CD4-positive, alpha-beta T cell treated with Interferon gamma for 1 hour (primary cell): ENCODE measurements at places on chromosomes 11 and 22.
A peak's percentile ranks its signal among the peaks of the same experiment; 100 is the strongest.

DNA sequence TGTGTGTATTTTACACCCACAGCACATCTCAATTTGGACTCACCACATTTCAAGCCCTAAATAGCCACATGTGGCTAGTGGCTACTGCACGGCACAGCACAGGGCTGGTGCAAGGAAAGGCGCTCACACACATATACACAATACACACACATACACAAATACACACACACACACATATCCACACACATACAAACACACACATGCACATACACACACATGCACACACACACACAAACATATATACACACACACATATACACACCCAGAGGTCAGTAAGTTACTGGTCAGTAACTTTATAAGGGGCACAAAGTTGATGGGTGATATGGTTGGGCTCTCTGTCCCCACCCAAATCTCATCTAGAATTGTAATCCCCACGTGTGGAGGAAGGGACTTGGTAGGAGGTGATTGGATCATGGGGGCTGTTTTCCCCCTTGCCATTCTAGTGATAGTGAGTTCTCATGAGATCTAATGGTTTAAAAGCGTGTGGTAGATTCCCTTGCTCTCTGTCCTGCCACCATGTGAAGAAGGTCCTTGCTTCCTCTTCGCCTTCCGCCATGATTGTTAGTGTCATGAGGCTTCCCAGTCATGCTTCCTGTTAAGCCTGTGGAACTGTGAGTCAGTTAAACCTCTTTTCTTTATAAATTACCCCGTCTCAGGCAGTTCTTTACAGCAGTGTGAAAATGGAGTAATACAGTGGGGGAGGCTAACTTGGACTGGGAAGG lies 37.6 kb upstream of the DKK3 start:
- peak; percentile 28 for DNase-seq

DNA sequence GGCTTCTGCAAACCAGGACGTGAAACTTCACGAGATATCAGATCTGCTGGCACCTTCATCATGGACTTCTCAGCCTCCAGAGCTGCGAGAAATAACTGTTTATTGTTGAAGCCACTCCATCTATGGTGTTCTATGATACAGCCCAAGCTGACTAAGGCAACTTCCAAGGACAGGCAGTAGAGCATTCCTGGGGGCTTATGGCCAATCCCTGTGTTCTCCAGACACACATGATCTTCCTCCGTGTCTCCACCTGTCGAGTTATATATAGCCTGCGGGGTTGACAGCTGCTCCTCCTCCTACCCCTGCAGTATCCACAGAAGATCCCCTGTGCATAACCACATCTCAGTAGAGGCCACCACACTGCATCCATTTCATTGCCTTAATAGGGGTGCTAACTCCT lies 11.0 kb downstream of the TP53AIP1 start:
- DNase-seq: no peak

- DNase-seq: no peak
These were observed 42.6 kb upstream of the ACCSL start for GRCh38 chr11:44005063-44005701.

DNA sequence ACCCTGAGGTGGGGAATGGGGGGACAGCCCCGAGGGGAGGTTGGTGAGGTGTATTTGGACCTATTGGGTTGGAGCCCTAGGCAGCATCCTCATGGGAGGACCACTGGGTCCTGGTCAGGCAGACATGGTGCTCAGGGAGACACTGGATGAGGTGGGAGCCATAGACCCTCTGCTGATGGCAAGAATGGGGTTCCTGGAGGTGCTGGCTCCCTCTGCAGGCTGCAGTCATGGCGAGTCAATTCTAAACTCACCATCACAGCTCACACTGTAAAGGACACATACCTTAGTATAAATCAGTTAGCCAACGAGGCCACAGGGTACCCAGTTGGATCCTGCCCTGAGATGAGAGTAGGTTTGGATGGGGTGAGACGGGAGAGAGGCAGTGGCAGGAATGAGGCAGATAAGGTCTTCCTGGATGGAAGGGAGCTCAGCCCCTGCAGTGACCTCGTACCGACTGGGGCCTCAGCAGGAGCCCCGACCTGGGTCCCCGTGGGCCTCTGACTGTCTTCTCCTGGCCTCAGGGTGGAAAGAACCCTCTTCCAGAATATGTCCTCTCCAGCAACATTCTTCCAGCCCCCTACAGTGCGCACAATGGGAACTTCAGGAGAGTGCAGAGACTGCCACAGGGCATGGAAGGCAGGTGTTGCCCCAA lies 1.7 kb upstream of the GAB4 start:
- no peak for DNase-seq

DNA sequence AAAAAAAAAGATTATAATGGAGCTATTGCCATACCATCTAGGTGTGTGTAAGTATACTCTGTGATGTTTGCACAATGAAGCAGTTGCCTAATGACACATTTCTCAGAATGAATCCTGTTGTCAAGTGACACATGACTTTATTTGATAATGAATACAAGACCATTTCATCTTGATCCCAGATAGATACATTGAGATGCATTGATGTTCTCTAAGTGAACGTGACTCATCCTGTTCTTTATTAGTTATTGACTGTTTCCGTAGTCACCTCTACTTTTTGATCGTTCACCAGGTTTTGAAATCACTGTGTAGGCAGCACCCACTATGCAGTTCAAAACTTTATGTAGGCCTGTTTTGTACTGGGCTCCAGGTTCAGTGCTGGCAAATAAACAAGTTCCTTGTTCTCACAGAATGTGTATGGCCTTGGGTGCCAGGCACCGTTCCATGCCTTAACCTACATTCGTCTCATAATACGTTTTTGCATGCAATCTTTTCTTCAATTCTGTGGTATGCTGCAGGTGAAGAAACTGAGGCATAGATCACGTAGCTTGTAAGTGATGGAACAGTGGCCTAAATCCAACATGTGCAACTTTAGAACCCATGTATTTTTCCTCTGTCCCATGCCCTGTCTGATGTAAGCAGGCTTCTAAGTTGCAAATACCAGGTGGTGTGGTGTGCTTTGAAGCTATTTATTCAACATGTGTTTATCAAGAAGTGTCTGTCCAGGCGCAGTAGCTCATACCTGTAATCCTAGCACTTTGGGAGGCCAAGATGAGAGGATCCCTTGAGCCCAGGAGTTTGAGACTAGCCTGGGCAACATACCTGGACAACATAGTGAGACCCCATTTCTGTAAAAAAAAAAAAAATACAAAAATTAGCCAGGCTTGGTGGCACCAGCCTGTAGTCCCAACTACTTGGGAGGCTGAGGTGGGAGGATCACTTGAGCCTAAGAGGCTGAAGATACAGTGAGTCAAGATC lies 10.4 kb downstream of the SREBF2 start:
- no peak for DNase-seq

DNA sequence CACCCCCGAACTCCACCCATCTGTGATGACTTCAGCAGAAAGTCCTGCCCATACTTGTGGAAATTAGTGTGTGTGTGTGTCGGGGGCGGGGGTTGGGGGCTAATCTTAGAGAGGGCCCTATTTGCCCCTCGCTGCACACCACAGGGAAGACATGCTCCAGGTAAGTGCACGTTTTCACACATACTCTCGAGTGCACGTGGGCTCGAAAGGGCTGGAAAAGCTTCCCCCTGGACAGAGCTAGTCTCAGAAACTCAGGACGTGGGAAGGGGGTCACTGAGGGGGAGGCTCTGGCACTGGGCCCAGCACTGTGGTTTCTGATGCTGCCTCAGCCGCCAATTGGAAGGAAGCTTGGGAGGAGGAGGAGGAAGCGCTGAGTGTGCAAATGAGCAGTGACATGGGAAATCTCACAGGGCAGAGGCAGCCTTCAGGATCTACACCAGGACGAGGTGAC lies 40.7 kb upstream of the CD82 start:
- DNase-seq: no peak

GRCh38 chr11:27248576-27249509 lies 114.2 kb downstream of the CCDC34 start:
- no peak for DNase-seq

- no peak for DNase-seq
These were observed 61.6 kb upstream of the PTPN5 start for GRCh38 chr11:18853086-18853720.

DNA sequence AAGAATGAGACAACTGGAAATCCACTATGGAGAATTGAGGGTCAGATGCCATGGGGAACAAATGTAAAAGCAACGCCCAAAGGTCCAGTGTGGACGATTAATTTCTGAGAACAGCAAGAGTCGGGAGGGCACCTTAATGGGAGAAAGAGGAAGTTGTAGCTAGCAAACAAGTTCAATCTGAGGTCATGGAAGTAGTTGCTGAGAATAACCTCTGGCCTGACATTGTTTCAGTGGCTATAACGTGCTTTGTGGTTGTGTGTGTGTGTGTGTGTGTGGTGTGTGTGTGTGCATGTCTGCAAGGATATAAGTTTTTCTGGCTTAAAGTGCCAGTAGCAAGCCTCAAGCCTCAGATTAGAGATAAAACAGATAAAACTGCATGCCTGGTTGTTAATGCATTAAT lies 1630.1 kb upstream of the TENM4 start:
- DNase-seq: no peak

DNA sequence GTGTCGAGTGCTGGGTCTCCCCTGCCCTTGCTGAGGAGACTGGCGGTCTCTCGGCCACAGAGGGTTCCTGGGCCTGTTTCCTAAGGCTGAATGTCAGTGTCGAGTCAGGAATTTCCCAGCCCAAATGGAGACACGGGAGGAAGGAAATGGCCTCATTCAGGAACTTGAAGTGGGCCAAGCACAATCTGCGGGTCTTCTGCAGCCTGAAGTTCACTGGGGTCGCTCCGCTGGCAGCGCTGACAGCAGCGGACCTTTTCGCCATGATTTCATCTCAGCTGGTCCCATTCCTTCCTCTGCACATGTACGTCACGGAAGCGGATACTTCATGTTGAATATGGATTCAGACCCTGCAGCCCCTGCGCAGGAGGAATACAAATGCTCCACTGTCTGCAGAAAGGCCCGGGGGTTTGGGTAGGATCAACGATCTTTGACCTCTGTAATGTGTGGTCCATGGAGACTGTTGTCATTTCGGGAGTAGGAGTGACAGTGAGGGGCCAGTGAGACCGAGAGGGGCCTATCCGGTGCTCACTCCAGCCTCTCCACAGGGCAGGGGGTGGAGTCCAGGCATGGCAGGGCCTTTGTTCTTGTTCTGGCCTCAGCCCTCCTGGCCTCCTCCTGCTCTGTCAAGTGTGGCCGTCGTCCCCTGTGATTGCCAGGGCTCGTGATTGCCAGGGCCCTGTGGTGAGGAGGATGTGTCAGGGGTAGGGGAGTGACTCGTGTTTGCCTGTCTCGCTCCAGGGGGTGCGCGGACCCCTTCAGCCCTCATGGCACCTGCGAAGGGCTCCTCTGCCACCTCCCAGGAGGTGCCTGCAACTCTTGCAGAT lies 402.3 kb downstream of the TBC1D22A start:
- DNase-seq: no peak

DNA sequence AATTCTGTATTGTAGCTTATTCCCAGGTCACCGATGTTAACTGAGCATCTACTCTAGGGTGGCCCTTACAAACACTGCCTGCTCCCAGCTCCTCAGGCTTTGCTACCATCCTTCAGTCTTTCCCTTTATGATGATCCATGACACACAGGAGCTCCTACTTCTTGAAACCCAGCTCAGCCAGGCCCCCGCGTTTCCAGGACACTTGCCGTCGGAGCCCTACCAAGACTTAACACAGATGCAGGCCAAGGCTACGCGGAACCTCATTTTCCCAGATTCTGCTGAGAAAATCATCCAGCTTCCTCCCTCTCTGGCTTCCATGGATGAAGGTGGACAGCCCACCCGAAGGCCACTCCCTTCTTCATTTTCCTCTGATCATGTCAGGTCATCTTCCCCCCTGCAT lies 18.6 kb downstream of the IGSF9B start:
- no peak for DNase-seq

DNA sequence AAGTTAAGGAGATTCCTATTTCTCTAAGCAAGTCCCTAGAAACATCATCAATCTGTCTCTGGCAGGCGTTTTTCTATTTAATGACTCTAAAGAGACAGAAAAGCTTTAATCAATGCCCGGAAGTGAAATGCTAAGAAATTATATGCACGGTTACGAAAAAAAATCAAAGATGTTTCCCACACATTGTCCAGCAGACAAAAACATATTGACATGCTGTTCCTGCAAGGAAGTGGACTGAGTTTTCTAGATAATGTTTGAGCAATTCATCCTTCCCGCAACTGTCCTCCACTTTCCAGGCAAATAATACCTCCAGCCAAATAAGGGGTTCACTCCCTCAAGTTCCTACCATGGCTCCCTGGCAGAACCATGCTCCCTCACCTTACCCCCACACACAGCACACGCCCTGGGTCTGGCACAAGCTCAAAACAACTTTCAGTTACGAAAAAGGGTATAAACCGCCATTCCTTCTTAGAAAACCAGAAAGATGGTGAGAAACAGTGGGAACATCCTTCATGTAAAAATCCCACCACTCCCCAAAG lies 29.6 kb downstream of the GALNT18 start:
- DNase-seq: no peak

- DNase-seq: no peak
These were observed 13.2 kb downstream of the TKFC start for GRCh38 chr11:61345954-61346843.

DNA sequence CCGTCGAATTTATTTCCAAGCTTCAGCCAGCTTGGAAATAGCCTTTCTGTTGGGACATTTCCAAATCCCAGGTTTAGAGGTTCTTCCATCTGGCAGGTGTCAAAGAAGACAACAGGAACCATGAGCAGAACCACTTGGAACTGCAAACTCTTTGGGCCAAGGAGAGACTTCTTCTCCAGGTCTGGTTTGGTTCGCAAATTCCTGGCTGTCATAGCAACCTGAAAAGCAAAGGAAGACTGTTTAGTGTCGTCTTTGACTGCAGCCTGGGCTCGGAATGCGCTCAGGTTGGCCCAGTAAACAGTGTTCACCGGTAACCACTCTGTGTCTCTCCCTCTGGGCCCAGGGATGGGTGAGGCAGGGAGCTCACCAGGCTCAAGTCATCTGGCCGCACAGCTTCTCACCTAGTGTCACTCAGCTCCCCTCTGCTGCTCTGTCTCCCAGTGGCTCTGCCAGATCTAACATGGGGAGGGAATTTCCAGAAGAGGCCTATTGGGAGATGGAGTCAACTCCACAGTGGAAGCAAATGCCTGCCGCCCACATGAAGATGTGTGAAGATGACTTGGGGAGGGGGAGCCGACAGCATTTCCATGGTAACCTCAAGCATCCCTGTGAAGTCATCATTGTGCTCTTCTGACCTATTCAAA lies 11.9 kb upstream of the CLMP start:
- DNase-seq: no peak

DNA sequence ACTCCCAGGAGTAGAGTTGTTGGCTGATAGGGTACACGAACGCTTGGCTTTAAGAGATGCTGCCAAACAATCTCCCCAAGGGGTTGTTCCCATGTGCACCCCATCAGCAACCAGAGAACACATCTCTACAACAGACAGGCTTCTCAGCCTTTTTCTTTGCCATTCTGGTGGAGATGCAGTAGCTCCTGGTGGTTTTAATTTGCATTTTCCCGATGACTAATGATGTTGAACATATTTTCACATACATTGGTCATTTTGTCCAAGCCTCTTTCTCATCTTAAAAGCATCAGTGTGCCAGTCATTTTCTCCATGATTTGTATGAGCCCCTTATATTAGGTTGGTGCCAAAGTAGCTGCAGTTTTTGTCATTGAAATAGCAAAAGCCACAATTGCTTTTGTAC lies 21.8 kb downstream of the DHCR7 start:
- no peak for DNase-seq

GRCh38 chr11:64799623-64800302 lies 3.3 kb downstream of the MAP4K2 start:
- DNase-seq: peak; percentile 19

- DNase-seq: no peak
These were observed 4.7 kb downstream of the FADS3 start for GRCh38 chr11:61886643-61887042.

- no peak for DNase-seq
These were observed 100.8 kb upstream of the SYT13 start for GRCh38 chr11:45386972-45387371.
